ENCODE measurements at places on chromosomes 6 and 20. TPM values are rescaled to one million over a fixed set of nuclear protein-coding genes. Genes with fewer than 3 reads are reported as not detected.

The CSNK2B gene
- polyA plus RNA-seq: 232 TPM

DNA sequence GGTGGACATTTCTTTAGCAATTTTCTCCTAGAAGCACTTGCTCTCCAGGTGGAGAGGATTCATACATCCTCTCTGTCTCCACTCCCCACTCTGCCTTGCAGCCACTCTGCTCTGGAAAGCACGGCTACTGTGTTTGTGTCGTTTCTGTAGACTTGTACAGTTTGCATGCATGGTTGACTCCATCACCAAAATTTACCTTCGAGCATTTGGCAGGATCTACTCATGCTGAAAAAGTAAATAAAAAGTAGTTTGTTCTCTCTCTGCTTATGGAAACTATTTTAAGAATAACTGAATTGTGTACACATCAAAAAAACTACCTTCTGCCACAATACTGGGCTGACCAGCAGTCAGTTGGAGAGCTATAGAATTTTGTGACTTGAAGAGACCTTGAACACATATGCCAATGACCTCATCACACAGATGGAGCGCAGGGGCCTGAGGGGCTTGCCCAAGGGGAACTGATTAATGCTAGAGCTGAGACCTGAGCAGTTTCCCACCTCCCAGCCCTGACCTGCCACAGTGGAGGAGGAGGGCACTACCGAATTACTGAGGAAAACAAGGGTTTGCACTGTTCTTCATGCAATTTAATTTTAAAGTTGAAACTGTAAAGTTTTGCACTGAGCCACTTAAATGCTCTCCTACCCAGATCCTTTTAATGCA is 33.7 kb upstream of the FOXQ1 start:
- DNase-seq: no peak

DNA sequence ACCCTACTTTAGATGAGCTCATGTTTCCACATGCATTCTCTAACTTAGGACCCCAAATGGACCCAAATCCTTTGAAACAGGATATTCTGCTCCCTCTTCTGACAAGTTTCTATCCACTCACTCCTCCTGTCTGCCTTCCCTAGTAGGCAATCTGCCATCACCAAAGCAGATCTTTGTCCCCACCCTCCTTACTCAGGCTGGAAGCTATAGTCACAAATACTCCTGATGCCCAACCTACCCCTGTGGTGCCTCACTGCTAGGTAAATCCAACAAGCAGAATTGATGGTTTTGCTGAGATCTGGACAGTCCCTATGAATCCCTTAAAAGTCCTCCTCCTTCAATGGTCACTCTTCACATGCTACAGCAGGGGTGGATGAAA is 21.7 kb downstream of the ELOVL5 start:
- DNase-seq: no peak

GRCh38 chr6:20211941-20212391 is 303 bp downstream of the MBOAT1 start:
- no peak for DNase-seq

GRCh38 chr20:41344938-41345728 is 4.5 kb downstream of the LPIN3 start:
- peak; percentile 50 for DNase-seq

The ACTL10 gene
- 4.5 TPM for polyA plus RNA-seq

- DNase-seq: no peak
These were observed 33.5 kb downstream of the WDR27 start for GRCh38 chr6:169668203-169668847.

- DNase-seq: peak; percentile 78
These were observed 74.7 kb downstream of the MRPL14 start for GRCh38 chr6:44052419-44053023.

DNA sequence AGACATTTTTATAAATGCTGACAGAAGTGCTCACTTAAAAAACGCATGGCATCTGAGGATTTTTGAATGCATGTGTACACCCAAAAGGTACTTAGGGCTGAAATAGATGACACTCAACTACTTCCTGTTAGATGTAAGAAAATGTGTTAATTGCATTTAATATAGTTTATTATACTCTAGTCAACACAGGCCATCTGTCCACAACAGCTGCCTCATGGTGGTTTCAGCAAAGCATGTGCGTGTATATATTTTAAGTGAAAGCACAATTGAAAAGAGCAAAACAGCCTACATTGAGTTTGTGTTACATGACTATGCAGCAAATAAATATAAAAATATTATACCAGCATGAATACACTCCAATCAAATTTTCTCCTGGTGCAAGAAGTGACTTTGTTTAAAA is 1233.0 kb upstream of the EYS start:
- no peak for DNase-seq

The ZNF184 gene
- 2.1 TPM for polyA plus RNA-seq
